ENCODE measurements at places on chromosomes 7 and 10.

GRCh38 chr10:20760460-20760859 is 136.7 kb downstream of the NEBL start:
- no peak for DNase-seq

DNA sequence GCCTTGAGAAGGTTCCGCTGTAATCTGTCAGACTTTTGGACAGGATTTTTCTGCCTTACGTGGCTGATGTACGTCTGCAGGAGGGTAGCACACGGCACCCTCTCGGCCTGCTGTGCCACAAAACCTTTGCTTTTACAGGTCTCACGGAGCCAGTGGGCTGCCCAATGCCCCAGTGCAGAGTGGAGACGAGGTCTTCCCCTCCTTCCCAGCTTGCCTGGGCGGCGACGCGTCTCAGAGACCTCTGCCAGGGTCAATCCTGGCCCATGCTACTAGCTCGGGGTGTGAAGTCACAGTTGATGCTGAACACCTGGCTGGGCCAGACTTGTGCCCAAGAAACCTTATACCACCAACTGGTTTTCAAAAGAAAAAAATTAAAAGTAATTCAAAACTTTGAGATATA is 526.4 kb downstream of the DNAJB6 start:
- DNase-seq, result no peak

- DNase-seq, result no peak
Measured at GRCh38 chr7:98321301-98321700, 39.8 kb downstream of the BRI3 start.

DNA sequence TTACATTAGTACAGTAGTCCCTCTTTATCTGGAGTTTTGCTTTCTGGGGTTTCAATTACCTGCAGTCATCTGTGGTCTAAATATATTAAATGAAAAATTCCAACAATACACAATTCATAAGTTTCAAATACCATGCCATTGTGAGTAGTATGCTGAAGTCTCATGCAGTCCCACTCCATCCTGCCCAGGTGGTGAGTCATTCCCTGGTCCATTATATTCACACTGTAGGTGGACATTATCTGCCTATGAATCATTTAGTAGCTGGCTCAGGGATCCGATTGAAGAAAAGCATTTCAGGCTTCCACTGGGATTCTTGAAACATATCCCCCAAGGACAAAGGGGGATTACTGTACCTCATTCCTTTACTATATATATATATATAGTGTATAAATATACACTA is 298.2 kb upstream of the GALNT17 start:
- DNase-seq, result no peak

- no peak for DNase-seq
Measured at GRCh38 chr7:155807789-155808548, 4.3 kb downstream of the SHH start.

DNA sequence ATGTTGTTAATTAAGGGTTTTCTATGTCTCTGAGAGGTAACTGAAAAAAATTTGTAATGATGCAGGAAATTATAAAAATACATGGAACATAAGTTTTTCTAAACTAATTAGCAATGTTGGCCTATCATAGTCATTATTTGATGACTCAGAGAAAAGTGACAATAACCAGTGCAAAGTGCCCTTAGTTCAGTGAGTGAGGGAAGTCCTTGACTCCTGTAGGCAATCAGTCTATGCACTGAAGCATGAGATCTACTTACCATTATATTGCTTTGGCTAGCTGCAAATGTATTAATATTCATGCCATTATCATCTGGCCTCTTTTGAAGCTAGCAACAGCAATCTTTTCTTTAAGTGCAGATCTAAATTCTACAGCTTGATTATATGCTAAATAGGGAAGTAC is 40.6 kb downstream of the CCDC172 start:
- no peak for DNase-seq

GRCh38 chr7:106604303-106604924 is 56.5 kb downstream of the CCDC71L start:
- DNase-seq, result no peak

DNA sequence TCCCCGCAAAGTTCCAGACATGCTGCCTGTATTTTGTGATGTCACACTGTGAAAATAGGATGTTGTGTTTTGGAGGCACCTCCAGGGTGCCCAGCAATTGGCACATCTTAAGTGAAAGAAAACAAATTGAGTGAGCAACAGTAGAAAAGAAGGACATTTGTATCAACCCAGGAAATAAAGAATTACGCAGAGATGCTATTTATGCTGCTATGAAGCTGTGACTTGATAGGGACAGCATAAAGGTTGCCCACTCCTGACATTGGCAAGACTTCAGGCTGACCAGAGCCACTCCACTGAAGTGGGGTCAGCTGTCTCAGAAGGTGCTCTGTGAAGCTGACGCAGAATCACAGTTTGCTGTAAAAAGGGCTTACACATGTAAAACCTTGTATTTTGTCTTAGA is 729.9 kb upstream of the GALNT17 start:
- no peak for DNase-seq

GRCh38 chr10:125048094-125048864 is 106.4 kb downstream of the ZRANB1 start:
- DNase-seq, result no peak

GRCh38 chr10:78843495-78843894 is 225.3 kb upstream of the ZMIZ1 start:
- no peak for DNase-seq

DNA sequence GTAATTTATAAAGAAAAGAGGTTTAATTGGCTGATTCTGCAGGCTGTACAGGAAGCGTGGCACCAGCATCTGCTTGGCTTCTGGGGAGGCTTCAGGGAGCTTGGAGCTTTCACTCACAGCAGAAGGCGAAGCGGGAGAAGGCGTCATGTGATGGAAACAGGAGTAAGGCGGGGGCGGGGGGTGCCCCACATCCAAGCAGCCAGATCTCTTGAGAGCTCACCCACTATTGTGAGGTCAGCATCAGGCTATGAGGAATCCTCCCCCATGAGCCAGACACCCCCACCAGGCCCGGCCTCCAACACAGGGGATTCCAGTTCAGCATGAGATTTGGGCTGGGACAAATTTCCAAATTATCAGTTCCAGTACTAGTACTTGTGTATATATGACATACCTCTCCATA is 46.2 kb downstream of the WDR37 start:
- no peak for DNase-seq

DNA sequence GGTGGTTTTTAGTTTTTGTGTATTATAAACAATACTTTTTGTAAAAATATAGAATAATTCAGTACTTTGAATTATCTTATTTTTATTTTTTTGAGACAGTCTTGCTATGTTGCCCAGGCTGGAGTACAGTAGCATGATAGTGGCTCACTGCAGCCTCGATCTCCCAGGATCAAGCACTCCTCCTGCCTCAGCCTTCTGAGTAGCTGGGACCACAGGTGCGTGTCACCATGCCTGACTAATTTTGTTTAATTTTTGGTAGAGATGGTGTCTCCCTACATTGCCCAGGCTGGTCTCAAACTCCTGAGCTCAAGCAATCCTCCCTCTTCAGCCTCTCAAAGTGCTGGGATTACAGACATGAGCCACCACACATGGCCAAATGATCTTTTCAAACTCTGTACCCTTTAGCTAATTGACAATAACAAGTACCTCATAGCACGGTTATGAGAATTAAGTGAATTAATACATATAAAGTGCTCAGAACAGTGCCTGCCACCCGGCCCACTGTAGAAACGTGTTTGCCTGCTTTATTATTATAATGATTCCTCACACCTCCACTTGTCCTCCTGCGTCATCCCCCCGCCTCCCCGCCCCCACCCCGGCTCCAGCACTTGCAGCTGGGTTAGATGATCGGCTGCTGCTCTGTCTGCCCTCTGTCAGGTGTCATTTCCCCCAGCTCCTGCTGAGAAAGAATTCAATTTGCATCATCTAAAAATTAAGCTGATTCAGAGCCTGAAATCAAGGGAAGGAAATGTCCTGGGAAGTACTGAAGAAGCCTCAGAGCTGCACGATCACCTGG is 53.6 kb upstream of the NRF1 start:
- DNase-seq, result peak; percentile 20

GRCh38 chr7:28576656-28577055 is 164.3 kb downstream of the CREB5 start:
- DNase-seq, result no peak

DNA sequence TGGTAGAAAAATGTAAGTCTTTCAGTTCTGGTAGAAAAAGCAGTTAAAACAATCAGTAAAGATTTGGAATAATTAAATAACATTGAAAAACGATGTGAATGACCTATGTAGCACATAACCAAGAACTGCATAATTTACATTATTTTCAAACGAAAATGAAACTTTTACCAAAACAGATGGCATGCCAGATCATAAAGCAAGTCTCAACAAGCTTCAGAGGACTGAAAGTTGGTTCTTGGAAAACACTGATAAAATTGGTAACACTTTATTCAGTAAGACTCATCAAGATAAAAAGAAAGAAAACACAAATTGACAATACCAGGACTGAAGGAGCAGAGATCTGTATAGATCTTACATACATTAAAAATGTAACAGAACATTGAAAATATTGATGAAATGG is 92.8 kb downstream of the VIPR2 start:
- DNase-seq, result no peak

GRCh38 chr7:129401228-129401966 is 32.8 kb upstream of the STRIP2 start:
- DNase-seq, result no peak

GRCh38 chr7:79478386-79478785 is 24.9 kb upstream of the MAGI2 start:
- no peak for DNase-seq

GRCh38 chr10:28291881-28292297 is 11.0 kb downstream of the MPP7 start:
- no peak for DNase-seq

DNA sequence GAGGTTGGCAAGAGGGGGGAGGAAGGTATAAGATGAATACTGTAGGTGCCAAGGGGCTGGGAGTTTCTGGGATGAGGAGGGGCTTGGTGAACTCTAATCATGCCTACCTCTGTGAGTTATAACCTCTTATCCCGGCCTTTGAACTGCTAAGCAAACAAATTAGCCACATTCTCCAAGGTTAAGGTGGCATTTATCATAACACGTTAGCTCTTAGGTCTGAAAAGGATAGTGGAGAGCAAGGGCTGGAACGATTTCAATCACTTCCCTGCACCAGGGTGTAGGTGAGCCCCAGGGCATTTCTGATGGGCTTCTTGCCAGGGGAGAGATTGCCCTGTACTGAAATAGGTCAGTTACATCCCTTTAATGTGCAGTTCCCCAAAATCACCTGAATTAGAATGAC is 28.6 kb upstream of the DMBT1 start:
- DNase-seq, result peak; percentile 9

- no peak for DNase-seq
Measured at GRCh38 chr7:70710651-70711050, 421.3 kb upstream of the GALNT17 start.

GRCh38 chr10:78933828-78934531 is 134.8 kb upstream of the ZMIZ1 start:
- DNase-seq, result no peak

GRCh38 chr10:48802611-48803071 is 118.0 kb downstream of the WDFY4 start:
- DNase-seq, result no peak

DNA sequence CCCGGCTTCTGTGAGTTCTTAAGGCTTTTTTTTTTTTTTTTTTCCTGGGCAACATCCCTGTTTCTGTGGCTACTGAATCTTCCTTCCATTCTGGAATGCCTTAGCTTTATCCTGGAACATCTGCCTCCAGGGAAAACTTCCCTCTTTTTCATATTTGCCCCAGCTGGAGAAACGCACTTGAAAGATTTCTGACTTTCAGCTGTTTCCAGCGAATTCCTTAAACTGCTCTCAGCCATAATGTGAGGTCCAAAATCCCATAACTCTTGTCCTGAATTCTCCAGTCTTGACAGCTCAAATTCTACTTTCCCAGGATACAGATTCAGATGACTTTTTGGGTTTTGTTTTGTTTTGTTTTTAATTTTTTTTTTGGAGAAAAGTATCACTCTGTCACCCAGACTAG is 263.6 kb upstream of the AUTS2 start:
- no peak for DNase-seq

DNA sequence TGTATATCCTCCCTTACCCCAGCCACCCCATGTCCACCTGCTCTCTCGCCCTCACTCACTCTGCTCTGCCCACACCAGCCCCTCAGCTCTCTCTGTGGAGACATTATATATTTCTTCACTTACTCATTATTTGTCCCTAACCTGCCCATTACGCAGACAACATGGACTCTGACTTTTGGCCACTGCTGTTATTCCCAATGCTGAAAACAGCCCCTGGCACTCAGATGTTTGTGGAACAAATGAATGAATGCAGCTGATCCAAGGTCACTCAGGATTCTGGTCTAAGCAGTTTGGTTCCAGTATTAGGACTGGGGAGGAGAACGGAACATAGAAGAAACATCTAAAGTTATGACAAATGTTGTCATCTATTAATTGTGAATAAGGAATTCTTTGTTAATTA is 26.7 kb downstream of the GNA12 start:
- DNase-seq, result no peak

DNA sequence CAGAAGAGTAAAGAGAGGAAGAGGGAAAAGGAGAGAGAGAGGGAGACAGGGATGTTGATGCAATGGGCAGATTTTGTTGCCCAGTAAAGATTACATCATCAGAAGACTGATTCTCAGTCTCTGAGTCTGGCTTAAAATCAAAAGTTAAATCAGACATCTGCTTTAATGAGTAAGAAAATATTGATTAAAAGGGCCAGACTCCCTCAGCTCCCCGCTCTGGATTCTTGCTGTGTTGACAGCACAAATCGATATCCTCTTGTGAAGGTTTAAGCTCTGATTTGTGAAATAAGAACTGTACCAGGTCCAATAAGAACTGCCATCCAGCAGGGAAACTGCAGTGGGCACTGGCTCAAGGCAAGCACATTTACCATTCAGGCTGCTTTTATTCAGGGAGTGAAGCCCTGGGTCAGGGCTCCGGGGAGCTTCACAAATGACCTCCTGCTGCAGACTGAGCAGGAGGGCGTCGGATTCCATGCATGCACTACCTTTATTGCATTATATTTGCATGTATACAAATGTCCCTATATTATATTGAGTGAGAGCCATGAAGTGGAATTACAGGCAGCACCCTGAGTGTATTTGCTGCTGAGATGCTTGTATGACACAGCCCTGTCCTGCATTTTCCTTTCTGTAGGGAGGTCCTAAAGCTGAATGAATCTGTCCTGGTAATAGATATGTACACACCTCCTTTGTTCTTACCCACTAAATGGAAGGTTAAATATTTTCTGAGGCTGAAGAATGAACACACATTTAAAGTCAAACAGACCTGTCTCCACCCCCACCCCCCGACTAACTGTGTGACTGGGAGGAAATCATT is 401.5 kb downstream of the REEP3 start:
- DNase-seq, result peak; percentile 4

DNA sequence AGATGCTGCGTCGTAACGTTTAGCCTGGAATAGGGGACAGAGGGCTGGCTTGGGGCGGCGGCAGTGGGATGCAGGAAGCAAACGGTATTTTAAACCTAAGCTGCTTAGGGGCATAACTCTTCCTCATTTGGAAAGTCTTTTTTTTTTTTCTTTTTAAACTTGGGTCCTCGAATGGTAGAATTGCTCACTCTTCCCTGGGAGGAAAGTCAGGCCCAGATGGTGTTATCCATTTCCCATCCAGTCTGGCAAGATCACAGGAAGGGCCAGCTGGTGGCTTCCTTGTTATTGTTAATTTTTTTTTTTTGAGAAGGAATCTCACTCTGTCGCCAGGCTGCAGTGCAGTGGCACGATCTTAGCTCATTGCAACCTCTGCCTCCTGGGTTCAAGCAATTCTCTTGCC is 56.6 kb downstream of the TMEM209 start:
- no peak for DNase-seq

GRCh38 chr7:151024435-151025056 is at the start of gene ATG9B:
Gene ATG9B, minus strand, starts transcription at chr7:151024494. Its CDS starts 71 bp downstream, at chr7:151024423.
- DNase-seq, result no peak
